Endothelial cell of umbilical vein (primary cell): ENCODE measurements at places on chromosomes 2 and 18.

DNA sequence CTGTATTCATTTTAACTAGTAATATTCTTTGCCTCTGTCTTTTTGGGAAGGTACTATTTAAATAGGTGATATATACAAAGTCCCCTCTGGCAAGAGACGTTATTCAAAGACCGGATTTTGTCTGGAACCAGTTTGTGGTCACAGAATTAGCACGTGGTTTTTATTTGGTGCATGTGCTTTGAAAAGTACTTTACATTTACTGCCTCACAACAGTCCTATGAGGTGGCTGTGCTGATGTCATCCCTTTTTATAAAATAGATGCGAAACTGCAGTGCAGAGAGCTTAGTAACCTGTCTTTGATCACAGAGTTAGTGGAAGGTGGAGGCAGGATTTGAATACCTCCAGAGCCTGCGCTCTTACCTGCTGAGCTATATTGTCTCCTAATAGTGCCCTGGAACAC is 4.0 kb downstream of the LPIN1 start:
- no peak for DNase-seq

DNA sequence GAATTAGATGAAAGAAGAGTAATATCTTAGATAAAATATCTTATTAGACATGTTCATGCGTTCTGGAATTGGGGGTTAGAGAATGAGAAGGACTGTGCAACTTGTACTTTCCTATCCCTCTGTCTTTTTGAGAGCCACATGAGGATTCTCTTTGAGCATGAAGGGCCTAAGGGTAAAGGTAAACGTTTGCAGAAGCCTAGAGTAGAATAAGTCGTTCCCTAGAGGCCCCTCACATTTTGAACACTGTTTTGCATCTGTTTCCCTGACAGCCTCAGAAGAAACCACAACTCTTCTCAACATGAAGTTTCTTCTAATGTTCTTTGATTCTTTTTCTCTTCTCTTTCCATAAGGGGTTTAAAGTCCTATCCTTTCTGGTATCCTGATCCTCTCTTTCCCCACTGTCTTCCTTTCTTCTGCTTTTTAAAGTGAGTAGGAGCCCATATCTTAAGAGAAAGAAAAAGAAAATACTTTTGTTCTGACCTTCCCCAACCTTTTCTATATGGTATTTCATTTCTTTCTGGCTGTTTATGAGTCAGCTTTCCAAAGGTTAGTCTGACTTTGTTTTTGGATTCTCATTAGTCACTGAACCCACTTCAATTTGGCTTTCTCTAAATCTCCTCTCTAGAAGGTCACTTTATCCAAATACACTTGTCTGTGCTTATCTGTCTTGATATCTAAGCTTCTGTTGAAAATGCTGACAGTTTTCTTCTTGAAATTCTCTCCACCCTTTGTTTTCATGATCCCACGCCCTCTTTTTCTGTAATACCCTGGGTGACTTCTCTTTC is 34.8 kb downstream of the PPP1R1C start:
- peak; percentile 18 for DNase-seq

GRCh38 chr2:112920923-112921532 is 10.1 kb downstream of the IL37 start:
- DNase-seq: no peak

GRCh38 chr18:23284629-23285028 is 149.3 kb downstream of the CABLES1 start:
- DNase-seq: no peak

- DNase-seq: no peak
Measured at GRCh38 chr2:12232876-12233275, 483.9 kb upstream of the TRIB2 start.

GRCh38 chr2:104870100-104870975 is 16.4 kb downstream of the POU3F3 start:
- no peak for DNase-seq
